ENCODE measurements at places on chromosomes 6 and 20. TPM values are rescaled to one million over a fixed set of nuclear protein-coding genes. Genes with fewer than 3 reads are reported as not detected.

The ARFGEF3 gene
- 2.9 TPM for total RNA-seq

The ANKEF1 gene
- 32.4 TPM for total RNA-seq

The RGS17 gene
- total RNA-seq = 4.5 TPM

The HLA-DRB1 gene
- total RNA-seq = 12.0 TPM

The CCR6 gene
- 0.87 TPM for total RNA-seq

The SIGLEC1 gene
- 9.4 TPM for total RNA-seq

The POFUT1 gene
- 46.6 TPM for total RNA-seq

The RAB44 gene
- total RNA-seq = 0.24 TPM

The SLC52A3 gene
- 247 TPM for total RNA-seq

The ZSWIM3 gene
- 9.3 TPM for total RNA-seq

The CST2 gene
- total RNA-seq = not detected

The SRSF12 gene
- 21.7 TPM for total RNA-seq

The APCDD1L gene
- total RNA-seq = not detected

The NR2E1 gene
- total RNA-seq = 0.39 TPM

The HLA-DMA gene
- total RNA-seq = 10.1 TPM

The COL11A2 gene
- 8.8 TPM for total RNA-seq

The SAMD3 gene
- 4.4 TPM for total RNA-seq

The PBOV1 gene
- total RNA-seq = not detected

The WFDC12 gene
- total RNA-seq = not detected

The PLCG1 gene
- 184 TPM for total RNA-seq

The PXDC1 gene
- total RNA-seq = 38.2 TPM

The PNISR gene
- total RNA-seq = 173 TPM

The TRERF1 gene
- 49.1 TPM for total RNA-seq

The CPXM1 gene
- 3.5 TPM for total RNA-seq

The SMOC2 gene
- 140 TPM for total RNA-seq

The PRL gene
- total RNA-seq = 0.63 TPM

The PTPRT gene
- 2.3 TPM for total RNA-seq

The PRR18 gene
- total RNA-seq = 0.62 TPM

The MUC21 gene
- total RNA-seq = not detected

The PROKR2 gene
- total RNA-seq = 0.31 TPM

The GFRAL gene
- 0.31 TPM for total RNA-seq

The IP6K3 gene
- total RNA-seq = not detected

The SOX18 gene
- 17.1 TPM for total RNA-seq

The GGTLC1 gene
- 13.4 TPM for total RNA-seq

The MYT1 gene
- total RNA-seq = 1.7 TPM

The VWA7 gene
- 6.3 TPM for total RNA-seq

The LPA gene
- total RNA-seq = 7.2 TPM

The SIRPA gene
- 18.4 TPM for total RNA-seq

The AIF1 gene
- 2.9 TPM for total RNA-seq

The CLPSL2 gene
- not detected for total RNA-seq

The ECT2L gene
- total RNA-seq = 0.16 TPM

The PACSIN1 gene
- 3.1 TPM for total RNA-seq

The FRS3 gene
- 33.4 TPM for total RNA-seq

The SNAP91 gene
- total RNA-seq = 13.3 TPM

The LHFPL5 gene
- total RNA-seq = 0.50 TPM

The RBM38 gene
- total RNA-seq = 108 TPM

The TSBP1 gene
- 11.8 TPM for total RNA-seq

The SLC35D3 gene
- not detected for total RNA-seq

The SHLD1 gene
- 2.2 TPM for total RNA-seq

The MLIP gene
- total RNA-seq = 0.43 TPM

The CCM2L gene
- total RNA-seq = 3.0 TPM

The DOK5 gene
- total RNA-seq = 1.0 TPM

The MAFB gene
- total RNA-seq = 9.3 TPM

The FOXC1 gene
- 9.4 TPM for total RNA-seq

The HFE gene
- 4.1 TPM for total RNA-seq

The IDH3B gene
- 105 TPM for total RNA-seq

The AVP gene
- total RNA-seq = 1.3 TPM

The SLC32A1 gene
- 0.25 TPM for total RNA-seq

The ARID1B gene
- 126 TPM for total RNA-seq
